ENCODE measurements at places on chromosomes 1 and 21.

DNA sequence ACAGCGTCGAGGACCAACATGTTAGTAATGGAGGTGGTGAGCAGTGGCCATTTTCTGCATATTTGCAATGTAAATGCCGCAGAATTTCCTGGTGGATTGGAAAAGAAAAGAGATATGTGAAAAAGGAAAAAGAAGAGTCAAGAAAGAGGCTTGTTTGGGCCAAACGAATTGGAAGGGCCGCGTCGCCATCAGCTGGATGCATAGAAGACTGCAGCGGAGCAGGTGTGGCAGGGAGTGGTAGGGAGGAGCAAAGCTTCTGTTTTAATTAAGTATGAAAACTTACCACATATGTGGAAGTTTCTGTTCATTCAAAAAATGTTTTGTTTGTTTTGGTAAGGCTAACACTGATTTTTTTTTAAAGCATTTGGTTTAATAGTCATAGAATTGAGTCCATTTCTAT lies 690.7 kb downstream of the NCAM2 start:
- peak; percentile 67 for DNase-seq

DNA sequence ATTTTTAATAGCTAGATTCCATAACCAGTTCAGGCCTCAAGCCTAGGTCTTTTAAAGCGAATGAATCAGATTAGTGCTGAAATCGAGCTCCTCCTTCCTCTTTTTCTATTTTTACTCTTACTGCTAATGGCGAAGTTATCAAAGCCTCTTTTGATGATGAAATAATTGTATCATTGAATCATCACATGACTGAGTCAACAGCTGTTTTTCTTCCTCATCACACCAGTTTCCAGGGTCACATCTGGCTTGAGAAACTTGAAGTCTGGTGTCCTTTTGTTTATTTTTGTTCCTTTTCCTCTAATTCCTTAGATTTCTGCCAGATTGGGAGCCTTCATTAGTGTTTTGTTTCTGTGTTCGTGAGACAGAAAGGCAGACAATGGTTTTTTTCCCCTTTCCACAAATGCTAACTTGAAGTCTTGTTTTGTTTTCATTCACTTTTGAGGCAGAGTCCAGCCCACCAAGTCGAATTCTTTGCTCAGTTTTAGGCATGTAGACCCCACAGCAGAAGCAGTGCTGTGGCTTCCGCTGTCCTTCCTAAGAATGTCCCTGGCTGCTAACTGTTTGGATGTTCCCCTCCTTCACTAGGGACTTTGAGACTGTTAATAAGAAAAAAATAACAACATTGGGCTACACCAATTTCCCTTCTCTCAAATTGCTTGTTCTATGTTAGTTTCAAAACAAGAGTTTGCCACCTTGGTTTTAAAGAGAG lies 51.9 kb upstream of the FMOD start:
- no peak for DNase-seq

DNA sequence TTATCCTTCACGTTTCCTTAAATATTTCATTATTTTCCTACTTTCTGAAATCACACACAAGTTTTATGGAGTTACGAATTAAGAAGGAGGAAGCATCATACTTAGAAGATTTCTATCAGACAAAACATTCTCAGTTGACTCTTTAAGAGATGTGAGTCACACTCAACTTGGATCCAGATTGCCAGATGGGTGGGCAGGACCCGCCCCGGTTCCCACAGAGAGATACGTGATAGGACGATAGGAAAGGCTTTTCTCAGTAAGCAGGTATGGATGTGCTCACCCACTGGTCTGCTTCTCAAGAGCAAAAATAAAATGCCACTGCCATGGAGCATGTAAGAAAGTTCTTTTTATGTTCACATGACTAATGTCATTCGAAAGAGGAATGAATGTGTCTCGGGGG lies 392.6 kb downstream of the MRPL39 start:
- DNase-seq, result no peak

DNA sequence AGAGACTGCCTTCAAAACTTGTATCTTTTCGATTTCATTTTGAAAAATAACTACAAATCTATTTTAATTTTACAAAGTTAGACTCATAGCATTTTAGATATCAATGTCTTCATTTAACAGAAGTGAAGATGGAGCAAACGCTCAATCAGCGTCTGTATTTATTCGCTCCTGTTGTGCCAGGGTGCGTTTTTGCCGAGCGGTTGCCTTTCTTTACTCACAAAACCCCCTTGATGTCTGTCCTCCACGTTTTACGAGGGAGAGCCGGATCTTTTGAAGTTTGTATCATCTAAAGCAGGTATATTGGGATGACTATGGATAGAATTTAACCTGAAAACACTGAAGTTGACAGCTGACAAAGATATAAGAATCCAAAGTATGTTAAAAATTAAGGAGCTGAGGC lies 44.6 kb downstream of the MRPL39 start:
- no peak for DNase-seq

DNA sequence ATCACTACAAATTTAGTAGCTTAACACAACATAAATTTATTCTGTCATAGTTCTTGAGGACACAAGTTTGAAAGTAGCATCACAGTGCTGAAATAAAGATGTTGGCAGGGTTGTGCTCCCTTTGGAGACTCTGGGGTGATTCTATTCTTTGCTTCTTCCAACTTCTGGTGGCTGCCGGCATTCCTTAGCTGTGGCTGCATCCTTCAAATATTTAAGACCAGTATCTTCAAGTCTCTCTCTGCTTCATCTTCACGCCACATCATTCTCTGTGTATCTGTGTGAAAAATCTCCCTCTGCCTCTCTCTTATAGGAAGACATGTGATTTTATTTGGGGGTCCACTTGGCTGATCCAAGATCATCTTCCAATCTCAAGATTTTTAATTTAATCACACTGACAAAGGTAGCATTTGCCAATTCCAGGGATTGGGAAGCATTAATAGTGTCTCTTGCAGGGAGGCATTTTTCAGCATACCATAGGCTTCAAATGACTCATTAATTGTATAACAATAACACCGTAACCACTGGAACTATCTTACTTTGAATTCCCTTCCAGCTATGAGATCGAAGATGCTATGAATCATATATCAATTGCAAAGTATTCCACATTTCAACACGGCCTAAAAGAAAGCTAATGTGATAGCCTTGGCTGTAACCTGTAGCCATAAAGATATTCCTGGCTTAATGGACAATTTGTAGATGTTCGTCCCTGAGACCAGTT lies 74.6 kb downstream of the DPT start:
- DNase-seq, result no peak

DNA sequence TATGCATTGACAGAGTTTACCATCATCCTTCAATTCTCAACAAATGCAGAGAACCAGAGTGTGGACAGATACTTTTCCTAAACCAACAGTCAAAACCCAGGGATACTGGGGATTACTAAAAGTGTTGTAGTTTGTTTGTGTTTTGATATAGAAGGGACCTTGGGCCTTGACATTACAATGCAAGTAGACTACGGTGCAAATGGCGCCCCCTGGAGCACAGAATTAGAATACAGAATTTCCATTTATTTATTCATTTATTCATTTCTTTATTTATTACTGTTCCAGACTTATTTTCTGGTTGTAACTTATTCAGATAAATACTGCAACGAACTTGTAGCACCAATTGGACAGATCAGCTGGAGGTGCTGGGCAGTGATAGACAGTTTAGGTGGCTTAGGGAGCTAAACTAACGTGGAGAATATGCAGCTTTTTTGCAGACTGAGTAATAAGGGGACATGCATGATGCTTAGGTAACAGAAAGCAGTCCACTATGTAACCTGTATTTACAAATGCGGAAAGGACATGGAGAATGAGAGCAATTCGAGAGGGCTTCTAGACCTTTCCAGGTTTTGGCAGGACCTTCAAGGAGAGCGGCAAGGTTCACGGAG lies 42.6 kb downstream of the KIRREL1 start:
- peak; percentile 60 for DNase-seq

- DNase-seq, result no peak
Observed at GRCh38 chr1:206668874-206669410, 15.8 kb upstream of the MAPKAPK2 start.

GRCh38 chr1:100229681-100230443 lies 19.8 kb downstream of the DBT start:
- DNase-seq, result no peak

- DNase-seq, result peak; percentile 27
Observed at GRCh38 chr1:235597867-235598553, 51.6 kb downstream of the GNG4 start.

DNA sequence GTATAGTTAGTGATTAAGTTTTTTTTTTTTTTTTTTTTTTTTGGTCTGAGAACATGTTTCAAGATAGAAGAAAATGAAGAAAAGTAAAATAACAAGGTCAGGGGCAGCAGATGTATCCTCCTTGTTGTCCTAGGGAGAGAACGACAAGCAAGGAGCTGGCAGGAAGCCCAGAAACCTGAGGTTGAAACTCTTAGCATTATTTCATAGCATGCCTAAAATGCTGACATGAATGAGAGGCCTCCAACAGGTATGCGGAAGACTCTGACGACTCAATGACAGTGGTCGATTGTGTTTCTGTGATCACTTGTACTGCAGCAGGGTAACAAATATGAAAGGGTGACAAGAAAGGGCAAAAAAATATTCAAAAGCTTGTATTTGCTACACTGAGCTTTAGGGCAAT lies 415.9 kb downstream of the PLA2G4A start:
- DNase-seq, result no peak

DNA sequence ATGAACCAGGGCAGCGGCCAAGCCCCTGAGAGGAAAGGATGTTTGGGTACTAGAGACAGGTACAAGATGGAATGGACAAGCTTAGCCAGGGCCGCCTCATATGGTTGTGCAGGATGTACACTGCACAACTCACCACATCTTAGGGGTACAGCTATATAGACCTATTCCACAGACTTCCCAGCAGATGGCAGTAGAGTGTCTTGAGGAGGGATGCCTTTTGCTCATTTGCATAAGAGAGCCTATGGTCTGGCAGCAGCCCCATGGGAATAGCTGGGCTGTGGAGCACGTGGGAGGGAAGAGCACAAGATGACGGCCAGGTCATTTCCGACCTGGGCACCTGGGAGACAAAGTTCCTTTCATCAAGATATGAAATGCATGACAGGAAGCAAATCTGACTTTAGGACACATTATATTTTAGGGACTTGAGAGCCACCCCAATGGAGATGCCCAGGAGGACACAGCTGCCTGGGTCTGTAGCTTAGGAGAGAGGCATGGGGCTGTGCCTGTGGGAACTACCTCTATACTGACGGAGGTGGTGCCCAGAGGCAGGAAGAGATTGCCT lies 215.5 kb downstream of the KCNJ6 start:
- DNase-seq, result peak; percentile 74

DNA sequence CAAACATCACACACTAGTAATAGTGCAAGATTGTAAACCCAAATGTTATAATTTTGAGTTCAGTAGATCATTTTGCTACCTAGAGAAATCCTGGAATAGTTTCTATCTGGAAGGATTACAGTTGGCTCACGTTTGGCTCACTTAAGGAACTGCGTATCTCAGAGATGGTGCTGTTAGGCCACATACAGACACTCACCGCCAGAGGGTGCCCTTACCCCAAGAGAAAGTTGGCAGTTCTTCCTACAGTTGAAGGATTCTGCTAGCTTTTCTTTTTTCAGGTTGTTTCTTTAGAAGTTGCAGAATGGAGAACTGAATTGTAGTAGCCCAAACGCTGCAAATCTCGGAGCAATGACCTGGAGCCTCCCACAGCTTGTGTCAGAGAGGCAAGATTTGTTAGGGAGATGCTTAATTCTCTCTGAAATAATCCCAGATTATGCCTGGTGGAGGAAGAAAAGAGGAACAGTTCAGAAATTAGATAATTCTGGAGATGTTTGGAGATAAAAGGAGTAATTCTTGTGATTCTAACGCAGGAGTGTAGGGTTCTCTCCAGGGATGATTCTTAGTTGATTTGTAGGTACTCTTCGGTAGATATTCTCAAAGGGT lies 87.9 kb upstream of the PAPPA2 start:
- DNase-seq, result peak; percentile 88

DNA sequence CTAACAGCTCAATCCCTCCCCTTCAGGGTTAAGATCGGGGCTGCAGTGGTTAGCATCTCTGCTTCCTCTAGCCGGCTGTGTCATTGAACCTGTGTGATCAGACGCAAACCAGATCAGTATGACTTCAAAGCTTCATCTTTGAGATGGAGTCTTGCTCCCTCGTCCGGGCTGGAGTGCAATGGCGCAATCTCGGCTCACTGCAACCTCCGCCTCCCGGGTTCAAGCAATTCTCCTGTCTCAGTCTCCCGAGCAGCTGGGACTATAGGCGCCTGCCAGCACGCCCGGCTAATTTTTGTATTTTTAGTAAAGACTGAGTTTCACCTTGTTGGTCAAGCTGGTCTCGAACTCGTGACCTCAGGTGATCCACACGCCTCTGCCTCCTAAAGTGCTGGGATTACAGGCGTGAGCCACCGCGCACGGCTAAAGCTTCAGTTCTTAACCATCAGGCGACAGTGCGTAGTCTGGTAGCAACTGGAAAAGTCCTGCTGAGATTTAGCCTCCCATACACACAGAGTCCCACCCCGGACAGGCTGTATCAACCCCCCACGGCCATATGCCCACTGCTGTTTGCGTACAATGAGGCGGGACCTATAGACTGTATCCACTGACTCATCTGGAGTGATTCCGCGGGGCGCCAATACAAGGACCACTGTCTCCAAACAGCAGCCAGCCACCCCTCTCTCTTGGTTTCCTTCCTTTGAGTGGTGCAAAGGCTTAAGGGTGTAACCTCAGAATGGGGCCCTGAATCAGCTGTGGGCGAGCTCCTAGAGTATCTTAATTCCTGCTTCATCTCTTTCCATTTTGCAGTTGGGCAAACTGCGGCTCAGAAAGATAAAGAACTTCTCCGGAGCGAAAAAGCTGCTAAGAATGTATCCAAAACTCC lies 23.3 kb downstream of the CELA3A start:
- peak; percentile 73 for DNase-seq

GRCh38 chr1:172265905-172266304 lies 154.6 kb upstream of the C1orf105 start:
- no peak for DNase-seq

DNA sequence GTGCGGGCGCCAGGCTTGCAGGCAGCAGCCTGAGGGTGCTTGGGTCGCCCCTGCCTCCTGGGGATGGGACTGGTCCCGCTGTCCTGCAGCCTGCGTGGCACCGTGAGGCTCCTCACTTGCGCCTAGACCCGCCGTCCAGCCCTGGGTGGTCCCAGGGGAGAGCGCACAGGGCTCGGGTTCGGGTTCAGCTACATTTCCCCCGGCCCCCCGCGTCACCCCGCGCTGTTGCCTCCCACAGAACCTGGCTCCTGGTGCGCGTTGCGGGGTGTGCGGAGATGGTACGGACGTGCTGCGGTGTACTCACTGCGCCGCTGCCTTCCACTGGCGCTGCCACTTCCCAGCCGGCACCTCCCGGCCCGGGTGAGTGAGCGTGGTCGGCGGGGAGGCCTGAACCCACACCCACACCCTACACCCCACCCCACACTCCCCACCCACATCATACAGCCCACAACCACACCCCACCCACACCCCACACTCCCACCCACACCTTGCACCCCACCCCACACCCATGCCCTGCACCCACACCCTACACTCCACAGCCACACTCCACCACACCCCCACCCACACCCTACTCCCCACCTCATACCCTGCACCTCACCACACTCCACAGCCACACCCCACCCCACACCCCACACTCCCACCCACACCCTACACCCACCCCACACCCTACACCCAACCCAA lies 6.2 kb upstream of the PFKL start:
- DNase-seq, result no peak

- DNase-seq, result no peak
Observed at GRCh38 chr1:232383455-232384123, 246.3 kb downstream of the SIPA1L2 start.

Measured in neural progenitor cell (in vitro differentiated cells).